ENCODE measurements at places on chromosomes 4 and X. TPM values are rescaled to one million over a fixed set of nuclear protein-coding genes. Genes with fewer than 3 reads are reported as not detected.

MAGEC1 gene
- not detected for total RNA-seq

FGFBP1 gene
- not detected for total RNA-seq

TLR2 gene
- total RNA-seq = 1.3 TPM

IBSP gene
- not detected for total RNA-seq

PCSK1N gene
- 1.8 TPM for total RNA-seq

FRMPD4 gene
- 2.6 TPM for total RNA-seq

TKTL2 gene
- total RNA-seq = not detected

GAGE12H gene
- total RNA-seq = not detected

LRAT gene
- total RNA-seq = not detected

CPZ gene
- 2.8 TPM for total RNA-seq

ASB5 gene
- total RNA-seq = 619 TPM

RADX gene
- total RNA-seq = 1.3 TPM

P2RY4 gene
- not detected for total RNA-seq

UGT2B11 gene
- total RNA-seq = not detected

HTN3 gene
- total RNA-seq = not detected

TMEM271 gene
- total RNA-seq = not detected

ENPEP gene
- 0.13 TPM for total RNA-seq

TMPRSS11A gene
- total RNA-seq = not detected

CTSO gene
- 12.1 TPM for total RNA-seq

ZCCHC12 gene
- total RNA-seq = 0.19 TPM

GYPE gene
- not detected for total RNA-seq

RPGR gene
- 16.7 TPM for total RNA-seq

CENPE gene
- 43.9 TPM for total RNA-seq

CDKL5 gene
- total RNA-seq = 4.0 TPM

SATL1 gene
- not detected for total RNA-seq

MAGEC2 gene
- total RNA-seq = not detected

RENBP gene
- total RNA-seq = 0.40 TPM

CXCL10 gene
- total RNA-seq = not detected
